Activated CD4-positive, alpha-beta T cell treated with anti-CD3 and anti-CD28 coated beads, Interleukin-2, amount 50 U/mL, for 4 hours (primary cell): ENCODE measurements at places on chromosomes 7 and 10.

- DNase-seq = no peak
Measured at GRCh38 chr10:29266641-29267040, 22.2 kb upstream of the LYZL1 start.

GRCh38 chr7:86931439-86931838 lies 128.0 kb downstream of the ELAPOR2 start:
- no peak for DNase-seq

- DNase-seq = no peak
Measured at GRCh38 chr10:4076983-4077382, 292.0 kb upstream of the KLF6 start.

- DNase-seq = no peak
Measured at GRCh38 chr7:84949067-84949466, 237.8 kb downstream of the SEMA3D start.

GRCh38 chr7:156969972-156970420 lies 20.5 kb downstream of the NOM1 start:
- no peak for DNase-seq

GRCh38 chr10:19877466-19878255 lies 61.4 kb downstream of the PLXDC2 start:
- DNase-seq = no peak

GRCh38 chr10:110835841-110836240 lies 35.9 kb upstream of the PDCD4 start:
- no peak for DNase-seq

GRCh38 chr7:137846827-137847567 lies at the start of gene DGKI:
Gene DGKI (minus strand): TSS chr7:137846974.
- DNase-seq = no peak

DNA sequence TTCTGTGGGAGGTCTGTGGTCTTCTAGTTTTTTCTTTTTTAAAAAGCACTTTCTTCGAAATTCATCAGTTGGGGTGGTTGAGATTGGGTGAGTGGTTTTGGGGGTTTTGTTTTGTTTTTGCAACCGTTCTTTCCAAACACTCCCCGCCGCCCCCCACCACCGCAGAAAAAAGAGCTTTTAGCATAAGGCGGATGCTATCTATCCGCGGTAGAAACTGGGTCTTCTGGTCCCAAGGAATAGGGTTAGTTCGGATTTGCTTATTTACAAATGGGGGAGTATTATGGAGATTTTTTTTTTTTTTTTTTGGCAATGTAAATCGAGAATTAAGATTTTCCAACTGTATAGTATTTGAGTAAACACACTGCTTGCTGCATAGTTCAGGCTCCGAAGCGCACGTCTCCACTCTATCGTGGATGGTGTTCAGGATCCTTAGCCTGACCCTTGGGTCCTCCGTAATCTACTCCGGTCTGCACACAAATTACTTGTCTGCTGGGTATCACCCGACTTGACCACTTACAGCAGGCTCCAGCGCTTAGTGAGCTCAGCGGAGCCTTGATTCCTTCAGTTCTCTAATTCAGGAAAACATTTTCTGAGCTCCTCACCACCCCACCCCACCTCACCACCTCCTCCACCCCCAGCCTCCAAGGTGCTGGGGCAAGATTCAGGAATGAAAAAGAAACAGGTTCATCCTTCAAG lies 757 bp upstream of the NRCAM start:
- DNase-seq = no peak

DNA sequence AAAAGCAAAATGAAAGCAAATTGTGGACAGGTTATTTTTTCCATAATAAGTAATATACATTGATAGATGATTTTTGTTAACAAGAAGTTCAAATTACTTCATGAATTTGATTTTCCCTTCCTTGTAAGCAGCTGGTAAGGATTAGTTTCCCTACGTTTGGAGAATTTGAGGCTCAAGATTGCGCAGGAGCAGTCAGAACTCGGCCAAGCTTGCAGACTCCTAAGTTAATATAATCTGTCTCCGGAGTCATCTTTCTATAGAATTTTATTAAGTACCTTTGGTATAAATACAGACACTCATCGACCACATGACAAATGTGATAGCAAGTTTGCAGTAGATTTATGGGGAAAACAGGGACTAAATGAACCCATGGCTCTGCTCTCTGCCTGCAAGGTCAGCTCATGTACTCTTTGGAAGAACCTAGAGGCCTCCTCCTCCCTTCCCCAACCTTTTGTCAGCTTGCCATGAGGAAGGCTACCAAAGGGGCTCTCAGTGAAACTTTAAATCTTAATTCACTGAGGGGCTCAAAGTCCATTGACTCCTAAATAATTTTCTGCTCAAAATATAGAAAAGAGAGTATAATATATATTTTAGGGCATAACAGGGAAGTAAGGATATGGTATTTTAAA lies 89.2 kb upstream of the CTTNBP2 start:
- no peak for DNase-seq

DNA sequence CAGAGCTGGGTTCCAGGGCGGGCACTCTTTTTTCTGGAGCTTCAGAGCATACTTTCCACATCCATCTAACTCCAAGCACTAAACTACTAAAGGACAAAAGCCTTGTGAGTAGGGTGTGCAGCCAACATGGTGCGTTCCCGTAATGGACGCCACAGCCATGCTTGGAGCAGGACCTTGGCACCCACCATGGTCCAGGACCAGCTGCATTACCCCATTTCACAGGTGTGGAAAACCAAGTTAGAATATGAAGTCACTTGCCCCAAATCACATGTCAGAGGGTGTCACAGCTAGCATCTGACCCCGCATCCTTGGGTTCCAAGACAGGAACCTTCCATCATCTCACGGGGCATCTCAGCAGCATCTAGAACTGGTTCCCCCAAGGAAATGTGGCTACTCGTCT lies 112.4 kb downstream of the SMURF1 start:
- DNase-seq = no peak

GRCh38 chr10:99234041-99234790 lies 1.4 kb downstream of the HPSE2 start:
- no peak for DNase-seq

DNA sequence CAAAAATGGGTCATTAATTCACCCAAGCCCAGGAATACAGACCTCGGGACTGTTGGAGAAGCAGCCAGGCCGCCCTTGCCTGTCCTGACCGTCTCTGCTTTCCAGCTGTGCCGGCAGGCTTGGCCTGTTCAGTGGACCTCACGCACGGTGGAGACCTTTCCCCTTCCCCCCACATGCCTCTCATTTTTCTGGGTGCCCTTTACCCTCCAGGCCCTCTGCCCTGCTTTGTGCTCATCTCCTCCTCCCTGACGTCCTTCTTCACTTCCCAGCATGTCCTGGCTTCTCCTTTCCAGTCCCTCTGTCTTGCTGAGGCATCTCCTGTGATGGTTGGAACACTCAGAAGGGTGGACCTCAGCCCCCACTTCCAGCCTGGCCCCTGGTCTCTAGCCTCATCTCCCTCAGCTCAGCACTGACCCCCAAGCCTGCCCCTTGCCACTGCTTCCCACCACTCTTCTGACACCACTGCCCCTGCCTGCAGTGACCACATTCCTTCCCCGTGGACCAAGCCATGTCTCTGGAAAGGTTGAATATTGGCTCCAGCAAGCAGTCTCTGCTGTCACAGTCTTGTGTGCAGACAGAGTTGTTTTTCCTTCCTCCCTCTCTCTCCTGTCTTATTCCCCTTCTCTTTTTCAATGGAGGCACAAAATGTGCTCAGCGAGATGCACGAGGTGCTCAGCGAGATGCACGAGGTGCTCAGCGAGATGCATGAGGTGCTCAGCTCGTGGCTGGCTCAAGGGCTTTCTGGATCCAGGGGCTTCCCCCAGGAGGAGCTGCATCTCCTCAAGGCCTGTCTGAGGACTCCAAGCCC lies 14.9 kb downstream of the BAG3 start:
- no peak for DNase-seq

DNA sequence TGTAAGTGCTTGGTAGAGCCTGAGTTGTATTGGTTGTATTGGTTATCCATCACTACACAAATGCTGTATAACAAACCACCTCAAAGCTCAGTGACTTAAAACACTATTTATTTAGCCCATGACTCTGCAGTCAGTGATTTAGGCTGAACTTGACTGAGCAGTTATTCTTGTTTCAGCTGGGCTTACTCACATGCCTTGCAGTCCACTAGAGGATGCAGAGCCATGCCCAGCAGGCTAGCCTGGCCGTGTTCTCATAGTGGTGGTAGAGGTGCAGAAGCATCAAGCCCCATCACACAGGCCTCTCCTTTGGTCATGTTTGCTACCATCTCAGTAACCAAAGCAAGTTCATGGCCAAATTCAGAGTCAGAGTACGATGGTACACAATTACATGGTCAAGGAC lies 43.9 kb downstream of the LUC7L2 start:
- no peak for DNase-seq

DNA sequence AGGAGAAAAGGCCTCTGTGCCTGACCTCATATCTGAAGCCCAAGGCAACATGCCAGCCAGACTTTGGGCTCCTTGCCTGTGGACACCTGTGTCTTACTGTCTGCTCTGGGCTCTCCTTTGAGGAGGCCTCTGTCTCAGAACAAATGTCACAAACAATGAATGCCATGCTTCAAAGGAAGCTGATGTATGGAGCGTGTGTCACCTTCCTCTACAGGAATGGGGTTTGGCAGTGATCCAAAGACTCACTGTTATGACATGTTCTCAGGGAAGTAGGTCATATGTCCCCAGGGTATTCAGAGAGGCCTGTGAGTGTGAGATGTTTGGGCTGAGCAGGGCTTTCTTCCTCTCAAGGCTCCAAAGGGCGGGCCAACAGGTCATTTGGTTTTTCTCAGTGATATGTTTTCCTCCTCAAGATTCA lies 38.4 kb downstream of the PTPRE start:
- no peak for DNase-seq

DNA sequence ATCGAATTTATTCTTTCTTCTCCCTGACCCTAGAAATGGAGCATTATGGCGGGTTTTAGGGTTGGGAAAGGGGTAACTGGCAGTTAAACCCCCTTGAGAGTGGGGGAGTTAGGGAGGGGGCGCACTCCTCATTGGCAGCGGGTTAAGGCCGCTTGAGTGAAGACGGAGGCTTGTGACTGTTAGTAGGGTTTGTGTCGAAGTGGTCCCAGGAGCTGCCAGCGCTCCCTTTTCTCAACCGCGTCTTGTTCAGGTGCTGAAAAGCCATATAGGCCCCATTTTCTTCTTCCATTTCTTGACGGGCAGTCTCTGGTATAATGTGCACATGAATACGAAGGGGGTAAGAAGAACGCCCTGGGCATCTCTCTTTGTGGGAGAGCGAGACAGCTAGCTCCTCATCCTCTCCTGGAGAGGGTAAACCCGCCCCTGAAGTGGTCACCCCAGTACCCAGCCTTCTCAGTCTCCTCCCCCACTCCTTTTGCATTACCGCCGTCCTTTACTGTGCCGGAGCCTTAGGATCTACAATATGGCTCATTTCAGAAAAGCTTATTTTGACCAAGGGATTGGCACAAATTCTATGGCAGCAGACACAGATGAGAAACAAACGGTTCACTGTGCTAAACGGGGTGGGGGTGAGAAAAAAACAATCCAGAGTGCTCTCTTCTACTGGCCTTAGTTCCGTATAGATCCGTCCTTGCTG lies 836 bp downstream of the KMT2E start:
- peak; percentile 29 for DNase-seq

GRCh38 chr10:97220355-97220754 lies 34.6 kb upstream of the SLIT1 start:
- no peak for DNase-seq

DNA sequence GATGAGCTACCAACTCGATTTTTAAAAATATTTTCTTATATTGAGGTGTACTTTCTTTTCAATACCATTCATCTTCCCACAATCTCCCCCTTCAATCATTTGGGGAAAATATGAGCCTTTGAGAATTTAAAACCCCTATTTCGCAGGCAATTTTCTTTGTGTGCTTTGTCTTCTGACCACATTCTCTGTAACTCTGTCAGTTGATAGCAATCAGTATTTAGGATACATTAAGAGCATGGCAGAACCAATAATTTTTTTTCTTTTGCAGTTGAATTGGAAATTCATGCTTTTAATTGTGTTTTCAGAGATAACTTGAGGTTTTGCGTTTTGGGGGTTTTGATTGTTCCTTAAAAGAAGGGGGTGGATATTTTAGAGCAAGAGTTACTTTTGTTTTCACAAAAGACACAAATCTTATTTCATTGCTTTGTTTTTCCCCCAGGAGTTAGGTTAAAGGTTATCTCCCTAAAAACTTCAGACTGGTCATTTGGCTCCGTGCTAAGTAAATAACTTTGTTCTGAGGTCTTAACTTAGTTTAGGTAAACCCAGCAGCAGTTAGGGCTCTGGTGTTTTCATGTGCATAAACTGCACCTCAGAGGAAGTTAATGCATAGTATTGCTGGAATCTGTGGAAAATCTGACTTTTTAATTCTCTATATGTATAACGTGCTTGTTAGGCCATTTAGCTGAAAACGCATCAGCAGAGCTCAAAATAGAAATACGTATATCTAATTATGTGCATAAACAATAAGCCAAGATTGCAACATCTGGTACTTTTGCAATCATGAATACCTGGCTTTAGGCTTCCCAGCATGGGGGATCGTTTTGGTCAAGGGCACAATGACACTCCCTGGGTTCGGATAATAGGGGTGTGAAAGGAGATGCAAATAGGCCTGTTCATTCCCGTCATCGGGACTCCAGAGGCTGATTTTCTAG lies 676.4 kb upstream of the ANKRD30A start:
- no peak for DNase-seq

DNA sequence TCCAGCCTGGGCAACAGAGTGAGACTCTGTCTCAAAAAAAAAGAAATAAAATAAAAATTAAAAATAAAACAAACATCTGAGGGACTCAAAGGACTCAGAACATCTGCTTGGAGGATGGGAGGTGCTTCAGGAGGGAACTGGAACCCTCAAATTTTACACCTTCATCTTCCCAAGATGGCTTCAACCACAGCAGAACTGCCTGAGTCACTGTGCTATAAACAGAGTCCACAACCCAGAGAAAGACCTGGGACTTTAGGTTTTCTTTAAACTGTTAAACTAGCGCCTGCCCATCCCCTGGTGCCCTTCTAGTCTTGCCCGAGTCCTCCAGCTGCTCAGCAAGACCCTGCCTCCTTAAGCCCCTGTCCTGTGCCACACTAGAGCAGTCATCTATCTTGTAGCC lies 40.8 kb downstream of the RGS10 start:
- no peak for DNase-seq

DNA sequence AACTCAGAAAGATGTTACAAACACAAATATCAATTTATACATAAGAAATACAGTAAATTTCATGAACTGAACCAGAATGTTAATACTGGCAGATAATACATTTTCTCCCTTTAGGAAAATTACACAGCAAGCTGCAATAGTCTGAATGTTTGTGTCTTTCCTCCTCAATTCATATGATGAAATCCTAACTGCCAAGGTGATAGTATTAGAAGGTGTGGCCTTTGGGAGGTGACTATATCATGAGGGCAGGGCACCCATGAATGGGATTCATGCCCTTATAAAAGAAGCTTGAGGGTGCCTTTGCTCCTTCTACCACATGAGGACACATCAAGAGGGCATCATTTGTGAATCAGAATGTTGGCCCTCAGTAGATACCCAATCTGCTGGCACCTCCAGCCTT lies 64.3 kb upstream of the GPR22 start:
- no peak for DNase-seq
